ENCODE measurements at places on chromosomes 2 and 18.

DNA sequence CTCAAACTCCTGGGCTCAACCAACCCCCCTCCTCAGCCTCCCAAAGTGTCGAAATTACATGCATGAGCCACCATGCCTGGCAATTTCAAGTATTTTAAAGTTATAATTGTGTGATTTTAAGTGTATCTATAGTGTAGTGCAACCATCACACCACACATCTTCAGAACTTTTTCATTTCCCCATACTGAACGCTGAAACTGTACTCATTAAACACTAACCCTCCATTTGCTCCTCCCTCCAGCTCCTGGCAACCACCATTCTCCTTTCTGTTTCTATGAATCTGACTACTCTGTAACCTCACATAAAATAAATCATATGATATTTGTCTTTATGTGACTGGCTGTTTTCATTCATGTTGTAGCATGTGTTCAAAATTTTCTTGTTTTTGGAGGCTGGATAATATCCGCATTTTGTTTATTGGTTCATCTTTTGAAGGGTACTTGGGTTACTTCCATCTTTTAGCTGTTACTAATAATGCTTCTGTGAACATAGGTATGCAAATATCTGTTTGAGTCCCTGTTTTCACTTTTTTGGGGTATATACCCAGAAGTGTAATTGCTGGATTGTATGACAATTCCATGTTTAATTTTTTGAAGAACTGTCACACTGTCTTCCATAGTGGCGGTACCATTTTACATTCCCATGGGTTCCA is 188.2 kb downstream of the PLCL1 start:
- DNase-seq = no peak

DNA sequence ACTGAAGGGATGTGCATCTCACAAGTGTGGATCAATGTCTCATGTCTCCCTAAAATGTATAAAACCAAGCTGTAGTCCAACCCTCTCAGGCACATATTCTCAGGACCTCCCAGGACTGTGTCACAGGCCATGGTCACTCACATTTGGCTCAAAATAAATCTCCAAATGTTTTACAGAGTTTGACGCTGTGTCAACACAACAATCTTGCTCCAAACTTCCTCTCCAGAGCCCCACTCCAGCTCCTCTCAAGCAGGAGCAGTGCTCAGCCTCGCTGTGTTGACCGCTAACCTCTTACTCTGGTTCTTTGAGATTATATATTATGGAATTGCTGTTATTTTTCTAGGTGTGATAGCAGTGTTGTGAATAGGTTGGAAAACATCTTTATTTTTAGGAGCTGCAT is 56.2 kb downstream of the CYP27C1 start:
- DNase-seq = no peak

- no peak for DNase-seq
These were observed 1546.3 kb downstream of the LRP1B start for GRCh38 chr2:140584471-140584870.

- DNase-seq = no peak
These were observed 11.3 kb downstream of the VRK2 start for GRCh38 chr2:58057707-58058530.

DNA sequence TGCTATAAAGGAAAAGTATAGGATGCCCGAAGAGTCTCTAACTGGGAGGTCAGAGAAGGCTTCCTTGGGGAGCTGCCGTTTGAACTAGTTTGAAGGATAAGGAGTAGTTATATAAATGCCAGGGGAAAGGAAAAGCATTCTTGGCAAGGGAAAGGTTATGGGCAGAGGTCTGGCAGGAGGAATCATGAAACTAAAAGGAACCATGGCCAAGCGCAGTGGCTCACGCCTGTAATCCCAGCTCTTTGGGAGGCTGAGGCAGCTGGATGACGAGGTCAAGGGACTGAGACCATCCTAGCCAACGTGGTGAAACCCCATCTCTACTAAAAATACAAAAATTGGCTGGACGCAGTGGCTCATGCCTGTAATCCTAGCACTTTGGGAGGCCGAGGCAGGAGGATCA is 100.6 kb upstream of the MSH2 start:
- no peak for DNase-seq

GRCh38 chr2:127762441-127762840 is 48.5 kb downstream of the WDR33 start:
- no peak for DNase-seq

DNA sequence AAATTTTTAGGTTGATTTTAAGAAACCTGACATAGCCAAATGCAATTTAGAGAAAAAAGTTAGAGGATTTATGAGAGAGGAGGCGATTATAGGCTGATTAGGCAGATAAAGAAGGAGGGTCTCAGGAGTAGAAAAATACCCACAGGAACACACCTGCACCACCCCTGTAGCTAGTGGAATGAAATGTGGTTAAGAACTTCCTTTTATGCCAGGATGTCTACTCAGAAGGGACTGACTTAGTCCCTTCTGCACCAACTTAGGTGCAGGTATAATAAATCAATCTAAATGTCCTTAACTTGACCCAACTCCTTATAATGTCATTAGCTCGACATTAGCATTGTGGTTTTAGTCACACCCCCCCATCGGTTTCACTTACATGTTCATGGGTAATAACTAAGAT is 1274.5 kb upstream of the TMEFF2 start:
- DNase-seq = no peak

- DNase-seq = no peak
These were observed 89.3 kb upstream of the NCKAP5 start for GRCh38 chr2:133657591-133657990.

- no peak for DNase-seq
These were observed 294.2 kb upstream of the SALL3 start for GRCh38 chr18:78685250-78685979.

DNA sequence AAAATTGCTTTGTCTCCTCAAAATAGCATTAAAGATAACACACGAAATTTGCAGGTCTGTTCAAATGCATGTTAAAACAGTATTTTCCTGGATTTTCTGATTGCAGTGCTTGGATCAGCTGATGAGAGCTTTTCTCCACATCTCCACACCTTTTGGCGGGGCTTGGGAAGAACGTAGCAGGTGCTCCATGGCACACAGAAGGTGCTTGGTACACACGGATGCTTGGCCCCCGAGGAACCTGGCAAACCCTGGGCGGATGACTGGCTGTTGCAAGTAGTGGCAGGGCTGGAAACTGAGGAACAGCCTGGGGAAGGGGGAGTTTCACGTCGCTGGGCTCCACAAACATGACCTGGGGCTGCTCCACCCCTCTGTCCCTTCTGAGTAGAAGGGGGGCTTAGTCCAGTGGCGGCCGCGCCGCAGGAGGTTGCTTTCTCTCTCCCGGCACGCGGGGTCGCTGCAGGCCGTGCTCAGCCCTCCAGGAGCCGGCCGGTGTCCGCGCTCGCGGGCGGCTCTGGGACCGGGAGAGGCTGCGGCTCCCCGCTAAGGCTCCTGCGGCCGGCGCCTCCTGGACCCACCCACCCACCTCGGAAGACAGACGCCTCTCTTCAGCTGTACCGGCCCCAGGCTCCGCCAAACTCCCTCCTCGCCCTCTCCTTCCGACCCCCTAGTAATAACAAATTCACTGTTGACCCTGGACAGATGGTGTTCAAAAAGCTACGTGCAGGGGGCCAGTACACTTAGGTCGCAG is 69.3 kb downstream of the MARCO start:
- DNase-seq = peak; percentile 46

GRCh38 chr18:76727589-76727988 is 94.8 kb upstream of the ZNF236 start:
- DNase-seq = no peak

GRCh38 chr2:205556357-205556756 is 125.9 kb upstream of the NRP2 start:
- no peak for DNase-seq

DNA sequence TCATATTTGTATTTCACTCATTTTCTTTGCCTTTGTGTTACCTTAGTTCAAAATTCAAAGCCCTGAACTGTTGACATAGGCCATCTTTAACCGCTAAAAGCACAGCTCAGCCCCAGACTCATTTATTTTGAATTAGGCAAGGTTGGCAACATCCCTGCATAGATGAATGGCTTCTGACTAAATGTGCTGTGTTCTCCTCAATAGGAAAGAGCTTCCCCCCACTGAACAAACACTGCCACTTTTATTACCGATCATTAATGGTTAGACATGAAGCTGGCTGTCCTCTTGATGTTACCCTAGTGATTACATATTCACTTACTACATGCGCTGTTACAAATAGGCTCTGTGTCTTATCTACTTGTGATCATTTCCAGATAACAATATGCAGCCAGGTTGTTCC is 170.7 kb downstream of the ADCYAP1 start:
- no peak for DNase-seq

DNA sequence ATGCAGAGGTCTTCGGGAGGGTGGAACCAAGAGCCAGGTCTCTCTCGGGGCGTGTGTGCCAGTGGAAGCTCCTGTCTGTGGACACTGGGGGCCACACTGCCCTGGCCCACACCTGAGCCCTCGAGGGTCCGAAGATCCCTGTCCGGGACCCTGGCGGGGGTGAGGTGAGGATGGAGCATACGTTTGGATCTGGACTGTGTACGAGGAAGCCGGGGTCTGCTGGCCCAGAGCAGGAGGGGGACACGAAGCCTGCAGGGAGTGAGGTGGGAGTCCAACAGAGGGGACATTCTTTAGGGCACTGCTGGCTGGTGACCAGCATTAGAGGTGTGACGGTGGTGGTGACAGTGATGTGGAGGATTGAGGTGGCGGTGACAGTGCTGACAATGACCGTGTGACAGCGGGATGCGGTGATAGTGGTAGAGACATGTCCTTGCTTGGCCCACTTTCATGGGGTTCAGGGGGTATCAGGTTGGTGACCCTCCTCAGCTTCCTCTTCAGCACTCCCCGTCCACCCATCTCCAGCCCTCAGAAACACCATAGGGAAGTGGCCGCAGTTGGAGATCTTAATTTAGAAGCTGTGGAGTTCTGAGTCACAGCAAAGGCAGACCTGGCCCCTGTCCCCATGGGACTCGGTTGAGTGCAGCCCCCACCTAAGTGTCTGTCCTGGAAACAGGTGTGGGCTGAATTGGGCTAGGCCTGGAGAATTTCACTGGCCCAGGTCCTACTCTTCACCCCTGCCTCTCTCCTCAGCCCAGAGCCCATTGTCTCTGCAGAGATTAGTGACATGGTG is 252.0 kb downstream of the DYSF start:
- no peak for DNase-seq

DNA sequence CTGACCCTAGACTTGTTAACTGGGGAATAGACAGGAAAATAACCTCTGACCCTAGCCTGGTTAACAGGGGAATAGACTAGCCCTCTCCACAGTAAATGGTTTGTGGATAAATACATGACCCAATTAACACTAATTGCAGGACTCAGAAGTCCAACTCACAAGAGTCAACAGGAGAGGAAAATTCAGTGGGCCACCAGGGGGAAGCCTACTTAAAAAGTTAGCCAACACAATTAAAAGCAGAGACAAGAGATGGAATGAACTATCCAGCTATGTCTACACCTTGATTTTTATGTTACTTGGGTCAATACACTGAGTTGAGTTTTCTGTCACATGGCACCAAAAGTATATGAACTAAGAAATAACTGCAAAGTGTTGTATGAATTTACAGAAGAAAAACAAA is 158.8 kb upstream of the SLC39A10 start:
- DNase-seq = peak; percentile 52

- no peak for DNase-seq
These were observed 755.4 kb upstream of the RAB6C start for GRCh38 chr2:129224022-129224421.

DNA sequence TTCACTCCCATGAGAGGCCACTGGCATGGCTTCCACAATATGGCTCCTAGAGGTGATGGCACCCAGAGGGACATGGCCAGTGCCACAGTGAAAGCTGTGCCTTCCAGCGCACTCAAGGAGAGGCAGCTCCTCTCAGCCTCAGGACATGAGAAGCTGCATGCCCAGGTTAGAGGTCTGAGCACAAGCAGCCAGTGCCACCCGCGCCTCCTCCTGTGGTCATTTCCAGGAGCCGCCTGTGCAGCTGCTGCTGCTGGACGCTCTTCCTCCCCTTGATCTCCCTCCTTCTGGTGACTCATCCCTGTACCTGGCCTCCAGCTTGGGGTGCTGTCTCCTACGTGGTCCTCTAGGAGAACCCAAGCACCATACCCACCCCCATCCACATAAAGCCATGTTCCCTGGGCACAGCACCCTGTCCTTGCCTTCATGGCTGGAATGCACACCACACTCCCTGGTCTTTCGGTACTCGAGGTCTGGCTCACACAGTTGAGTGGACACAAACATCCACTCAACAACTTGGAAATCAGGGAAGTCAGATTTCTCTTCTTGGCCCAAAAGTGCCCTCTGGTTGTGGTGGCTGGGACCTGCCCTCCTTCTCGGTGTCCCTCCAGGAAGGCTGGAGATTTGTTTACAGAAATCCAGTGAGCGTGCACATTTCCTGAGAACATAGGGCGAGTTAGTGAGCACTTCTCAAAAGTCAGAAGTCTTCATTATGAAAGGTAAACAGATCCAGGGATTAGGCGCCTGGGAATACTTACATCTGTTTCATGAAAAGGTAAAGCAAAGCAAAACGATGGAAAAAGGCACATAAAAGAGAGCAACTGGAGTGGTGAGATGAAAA is 96.7 kb downstream of the EIPR1 start:
- DNase-seq = no peak

GRCh38 chr18:46266473-46266872 is 162.3 kb downstream of the HAUS1 start:
- DNase-seq = no peak

DNA sequence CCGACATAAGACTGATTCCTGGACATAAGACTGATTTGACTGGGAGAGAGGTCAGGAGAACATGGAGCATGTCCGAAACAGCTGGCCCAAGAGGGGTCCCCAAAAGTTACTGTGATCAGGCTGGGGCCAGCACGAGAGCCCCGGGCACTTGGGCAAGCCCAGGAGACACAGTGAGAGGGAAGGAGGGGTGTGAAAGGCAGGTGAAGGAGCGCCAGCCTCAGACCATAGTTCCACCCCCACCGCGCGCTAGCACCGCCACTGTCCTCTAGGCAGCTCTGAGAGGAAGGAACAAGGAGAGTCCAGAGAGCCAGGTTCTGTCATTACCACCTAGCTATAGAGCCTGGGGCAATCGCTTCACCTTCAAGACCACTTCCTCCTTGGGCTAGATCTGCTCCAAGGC is 78.2 kb upstream of the DAPL1 start:
- DNase-seq = no peak

- no peak for DNase-seq
These were observed 69.3 kb downstream of the LBH start for GRCh38 chr2:30300456-30301221.

DNA sequence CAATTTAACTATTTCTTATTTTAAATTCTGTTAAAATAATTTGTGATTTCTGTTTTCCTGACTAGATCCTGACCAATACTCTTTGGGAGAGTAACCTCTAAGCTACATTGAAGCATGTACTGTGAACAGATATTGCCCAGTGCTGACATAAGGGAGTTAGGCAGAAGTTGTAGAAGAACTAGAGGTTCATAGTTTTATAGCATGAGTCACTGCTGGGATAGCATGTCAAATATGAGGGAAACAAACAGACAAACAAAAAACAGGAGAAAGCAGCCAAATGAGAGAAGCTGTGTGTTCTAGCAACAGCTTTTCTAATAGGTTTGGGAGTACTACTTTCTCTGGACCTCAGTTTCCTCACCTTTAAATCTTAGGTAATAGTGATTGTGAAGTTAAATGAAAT is 72.4 kb downstream of the CERS6 start:
- DNase-seq = no peak
